Esophagus squamous epithelium (tissue), 5 donors: ENCODE measurements at places on chromosomes 2 and 18.

GRCh38 chr18:61984349-61984748 lies 91.5 kb upstream of the RNF152 start:
- no peak overlapping the region for H3K27ac ChIP-seq
- H3K27me3 ChIP-seq: no peaks in the 10 kb centered on the region
- H3K4me1 ChIP-seq: no peaks in the 10 kb centered on the region
- no peak for DNase-seq
- no peaks in the 10 kb centered on the region for H3K36me3 ChIP-seq
- no peak overlapping the region for H3K4me3 ChIP-seq

DNA sequence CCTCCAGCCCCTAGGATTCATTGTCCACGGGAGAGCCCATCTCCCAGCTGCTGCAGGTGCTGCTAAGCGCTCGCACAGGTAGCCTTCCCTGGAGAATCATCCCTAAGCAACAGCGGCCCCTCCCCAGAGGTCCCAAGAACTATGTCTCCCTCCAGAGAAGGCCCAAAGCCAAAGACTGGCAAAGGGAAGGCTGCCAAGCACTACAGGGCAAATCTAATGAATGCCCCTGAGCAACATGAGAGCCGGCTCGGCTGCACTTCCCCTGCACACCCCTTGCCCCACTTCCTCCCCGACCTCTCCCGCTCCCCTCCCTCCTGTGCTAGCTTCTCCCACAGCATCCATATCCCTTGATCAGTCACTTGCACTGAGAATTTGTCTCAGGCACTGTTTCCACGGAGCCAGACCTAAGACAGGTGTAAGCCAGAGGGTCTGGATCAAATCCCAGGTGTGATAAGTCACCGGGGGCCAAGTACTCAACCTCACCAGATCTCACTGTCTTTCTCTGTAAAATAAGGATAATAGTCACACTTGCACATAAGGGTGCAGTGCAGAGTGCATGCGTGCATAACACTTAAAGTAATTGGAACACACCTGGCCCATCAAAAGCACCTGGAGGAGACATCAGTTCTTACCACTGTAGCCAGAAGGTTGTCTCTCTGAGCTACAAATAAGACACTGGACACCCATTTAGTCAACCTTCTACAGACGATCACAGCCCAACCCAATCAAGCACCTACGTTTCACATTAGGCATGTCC lies 20.1 kb upstream of the COL6A3 start:
- H3K27me3 ChIP-seq: no peaks in the 10 kb centered on the region
- no peaks in the 10 kb centered on the region for H3K36me3 ChIP-seq
- no peak for DNase-seq
- peaks cover 42% of the 10 kb centered on the region for H3K4me1 ChIP-seq
- H3K4me3 ChIP-seq: no peak overlapping the region

- H3K36me3 ChIP-seq: no peaks in the 10 kb centered on the region
- H3K27ac ChIP-seq: no peak overlapping the region
- H3K27me3 ChIP-seq: no peaks in the 10 kb centered on the region
- no peak overlapping the region for H3K4me3 ChIP-seq
- no peak for DNase-seq
Observed at GRCh38 chr18:37285825-37286224, 279.8 kb downstream of the CELF4 start.

DNA sequence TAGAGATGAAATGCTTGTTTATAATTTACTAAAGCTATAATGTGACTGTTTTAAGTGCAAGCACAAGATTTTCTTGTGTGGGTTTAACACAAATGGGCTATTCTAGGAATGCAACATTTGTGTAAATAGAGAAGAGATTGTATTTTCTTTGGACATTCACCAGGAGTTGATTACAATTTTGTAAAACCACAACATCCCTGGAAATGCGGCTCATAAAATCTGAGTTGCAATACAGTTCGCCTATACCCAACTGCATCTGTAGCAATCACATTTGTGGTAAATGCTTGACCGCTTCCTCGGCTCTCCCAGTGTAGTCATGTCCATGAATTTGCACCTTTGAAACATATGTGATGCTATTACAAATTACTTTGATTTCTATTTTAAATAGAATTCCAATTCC lies 348.7 kb upstream of the CDH20 start:
- DNase-seq: no peak
- no peaks in the 10 kb centered on the region for H3K36me3 ChIP-seq
- no peaks in the 10 kb centered on the region for H3K4me1 ChIP-seq
- H3K27me3 ChIP-seq: no peaks in the 10 kb centered on the region
- H3K27ac ChIP-seq: no peak overlapping the region
- H3K4me3 ChIP-seq: no peak overlapping the region

GRCh38 chr2:72092111-72092510 lies 55.6 kb downstream of the CYP26B1 start:
- H3K27me3 ChIP-seq: no peaks in the 10 kb centered on the region
- DNase-seq: no peak
- no peak overlapping the region for H3K27ac ChIP-seq
- H3K36me3 ChIP-seq: no peaks in the 10 kb centered on the region
- H3K4me3 ChIP-seq: no peak overlapping the region

DNA sequence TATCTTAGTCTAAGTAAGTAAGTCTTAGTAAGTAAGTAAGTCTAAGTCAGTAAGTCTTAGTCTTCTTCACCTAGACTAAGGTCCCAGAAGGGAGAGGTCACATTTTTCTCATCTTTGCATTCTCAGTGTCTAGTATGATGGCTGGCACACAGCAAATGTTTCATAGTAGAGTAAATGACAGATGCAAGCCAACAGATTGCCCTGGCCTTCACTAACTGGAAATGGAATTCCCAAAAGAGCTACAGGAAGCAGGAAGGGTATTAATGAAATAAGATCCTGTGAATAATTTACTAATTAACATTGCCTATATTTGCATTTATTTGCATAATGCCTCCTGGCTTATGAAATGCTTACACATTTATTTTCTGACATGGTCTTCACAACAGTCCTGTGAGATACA lies 221.6 kb downstream of the RAD51AP2 start:
- H3K27ac ChIP-seq: no peak overlapping the region
- H3K4me3 ChIP-seq: no peak overlapping the region
- no peaks in the 10 kb centered on the region for H3K4me1 ChIP-seq
- no peaks in the 10 kb centered on the region for H3K27me3 ChIP-seq
- no peak for DNase-seq
- no peaks in the 10 kb centered on the region for H3K36me3 ChIP-seq

- no peaks in the 10 kb centered on the region for H3K36me3 ChIP-seq
- no peak overlapping the region for H3K27ac ChIP-seq
- H3K27me3 ChIP-seq: no peaks in the 10 kb centered on the region
- DNase-seq: no peak
- H3K4me1 ChIP-seq: peaks cover 21% of the 10 kb centered on the region
Observed at GRCh38 chr2:151845481-151845880, 17.3 kb upstream of the ARL5A start.

- H3K4me1 ChIP-seq: no peaks in the 10 kb centered on the region
- H3K27ac ChIP-seq: no peak overlapping the region
- no peaks in the 10 kb centered on the region for H3K27me3 ChIP-seq
Observed at GRCh38 chr18:25734336-25734735, 356.1 kb downstream of the SS18 start.

- H3K4me3 ChIP-seq: no peak overlapping the region
- no peaks in the 10 kb centered on the region for H3K36me3 ChIP-seq
- H3K4me1 ChIP-seq: peaks cover 24% of the 10 kb centered on the region
Observed at GRCh38 chr18:58464104-58464625, 164.7 kb downstream of the ALPK2 start.

DNA sequence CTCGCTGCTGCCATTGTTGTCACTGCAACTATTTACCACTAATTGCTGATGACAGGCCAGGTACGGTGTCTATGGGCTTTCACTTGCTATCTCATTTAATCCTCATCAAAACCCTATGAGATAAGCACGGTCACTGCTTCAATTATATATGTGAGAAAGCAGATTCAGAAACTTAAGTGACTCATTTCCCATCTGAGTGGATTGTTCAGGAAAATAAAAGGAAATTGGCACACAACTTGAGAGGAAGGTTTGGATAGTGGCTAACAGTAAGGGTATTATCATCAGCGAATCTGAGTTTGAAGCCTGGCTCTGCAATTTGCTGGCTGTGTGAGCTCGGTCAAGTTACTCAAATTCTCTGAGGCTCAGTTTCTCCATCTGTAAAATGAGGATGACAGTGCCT lies 196.0 kb downstream of the KCNS3 start:
- no peak overlapping the region for H3K27ac ChIP-seq
- H3K27me3 ChIP-seq: no peaks in the 10 kb centered on the region
- DNase-seq: no peak
- no peaks in the 10 kb centered on the region for H3K36me3 ChIP-seq

- H3K27me3 ChIP-seq: no peaks in the 10 kb centered on the region
- H3K4me3 ChIP-seq: no peak overlapping the region
- no peaks in the 10 kb centered on the region for H3K36me3 ChIP-seq
- no peak for DNase-seq
- H3K4me1 ChIP-seq: peaks cover 9% of the 10 kb centered on the region
Observed at GRCh38 chr18:58363767-58364540, 264.9 kb downstream of the ALPK2 start.

DNA sequence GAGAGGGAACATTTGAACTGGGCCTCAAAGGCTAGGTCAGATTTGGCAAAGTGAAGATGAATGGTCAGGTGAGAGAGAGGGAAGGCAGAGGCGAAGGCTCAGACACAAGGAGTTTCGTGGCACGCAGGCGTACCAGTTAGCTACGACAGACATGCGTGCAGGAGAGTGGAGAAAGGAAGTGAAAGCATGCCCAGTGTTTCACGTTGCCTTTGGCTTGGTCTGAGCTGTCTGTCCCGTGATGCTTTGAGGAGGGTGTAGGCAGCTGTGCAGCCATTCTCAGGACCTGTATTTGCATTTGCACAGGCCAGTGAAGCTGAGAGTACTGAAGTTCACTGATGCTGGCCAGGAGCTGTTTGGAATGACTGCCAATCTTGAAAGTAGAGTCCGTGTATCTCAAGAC lies 69.5 kb downstream of the HNRNPLL start:
- DNase-seq: no peak
- H3K36me3 ChIP-seq: no peaks in the 10 kb centered on the region

DNA sequence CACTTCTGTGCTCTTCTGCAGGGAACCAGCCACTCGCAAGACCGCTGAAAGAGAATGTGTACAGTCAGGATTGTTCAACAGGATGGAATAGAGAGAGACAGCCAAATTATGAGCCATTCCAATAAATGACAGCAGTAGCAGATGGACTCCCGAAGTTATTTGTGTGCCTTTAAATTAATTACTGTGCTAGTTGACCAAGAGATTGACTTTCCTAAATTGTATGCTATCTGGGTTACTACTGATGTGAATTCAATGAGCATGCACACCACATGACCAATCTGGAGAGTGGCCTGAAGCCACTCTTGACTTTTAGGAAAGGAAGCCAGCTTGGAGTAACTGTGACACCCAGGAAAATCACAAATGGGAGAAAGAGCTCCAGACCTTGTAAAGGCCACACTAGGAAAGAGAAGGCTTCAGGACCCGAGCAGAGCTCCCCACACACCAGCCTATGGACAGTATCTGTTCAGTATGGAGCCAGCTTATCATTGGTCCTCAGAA lies 52.8 kb downstream of the CHMP3 start:
- no peaks in the 10 kb centered on the region for H3K4me1 ChIP-seq
- peaks cover 13% of the 10 kb centered on the region for H3K36me3 ChIP-seq
- no peak for DNase-seq
- no peak overlapping the region for H3K4me3 ChIP-seq
- no peaks in the 10 kb centered on the region for H3K27me3 ChIP-seq

- H3K36me3 ChIP-seq: no peaks in the 10 kb centered on the region
- no peak overlapping the region for H3K27ac ChIP-seq
- no peaks in the 10 kb centered on the region for H3K27me3 ChIP-seq
- no peak for DNase-seq
- H3K4me1 ChIP-seq: no peaks in the 10 kb centered on the region
- no peak overlapping the region for H3K4me3 ChIP-seq
Observed at GRCh38 chr2:107448160-107448559, 378.5 kb upstream of the RGPD4 start.

DNA sequence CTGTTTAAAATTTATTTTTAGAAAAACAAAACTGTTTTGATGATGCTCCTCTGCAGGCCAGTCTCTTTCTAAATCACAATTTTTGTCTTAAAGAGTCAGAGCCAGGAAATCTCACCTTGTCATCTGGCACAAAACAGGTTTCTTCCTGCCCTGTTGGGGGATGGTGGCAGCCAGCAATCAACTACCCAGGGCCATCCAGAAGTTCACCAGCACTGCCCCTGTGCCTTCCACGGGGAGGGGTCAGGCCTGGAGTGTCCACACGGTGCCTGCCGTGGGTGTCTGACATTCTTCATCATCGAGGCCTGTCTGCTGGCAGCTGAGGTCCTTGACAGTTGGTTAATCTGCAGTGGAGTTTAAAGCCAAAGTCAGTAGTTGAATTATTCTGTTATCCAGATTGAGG lies 40.0 kb upstream of the BMP10 start:
- H3K4me3 ChIP-seq: no peak overlapping the region
- DNase-seq: no peak
- H3K36me3 ChIP-seq: no peaks in the 10 kb centered on the region
- H3K27ac ChIP-seq: no peak overlapping the region
- no peaks in the 10 kb centered on the region for H3K27me3 ChIP-seq

- no peak overlapping the region for H3K4me3 ChIP-seq
- DNase-seq: no peak
- H3K27me3 ChIP-seq: no peaks in the 10 kb centered on the region
- H3K36me3 ChIP-seq: peaks cover 20% of the 10 kb centered on the region
- H3K27ac ChIP-seq: no peak overlapping the region
Observed at GRCh38 chr2:25250331-25251070, 82.1 kb upstream of the POMC start.

GRCh38 chr2:146523196-146523595 lies 1321.6 kb upstream of the ACVR2A start:
- no peaks in the 10 kb centered on the region for H3K27me3 ChIP-seq
- DNase-seq: no peak
- H3K4me3 ChIP-seq: no peak overlapping the region
- no peaks in the 10 kb centered on the region for H3K4me1 ChIP-seq
- no peak overlapping the region for H3K27ac ChIP-seq
- no peaks in the 10 kb centered on the region for H3K36me3 ChIP-seq

DNA sequence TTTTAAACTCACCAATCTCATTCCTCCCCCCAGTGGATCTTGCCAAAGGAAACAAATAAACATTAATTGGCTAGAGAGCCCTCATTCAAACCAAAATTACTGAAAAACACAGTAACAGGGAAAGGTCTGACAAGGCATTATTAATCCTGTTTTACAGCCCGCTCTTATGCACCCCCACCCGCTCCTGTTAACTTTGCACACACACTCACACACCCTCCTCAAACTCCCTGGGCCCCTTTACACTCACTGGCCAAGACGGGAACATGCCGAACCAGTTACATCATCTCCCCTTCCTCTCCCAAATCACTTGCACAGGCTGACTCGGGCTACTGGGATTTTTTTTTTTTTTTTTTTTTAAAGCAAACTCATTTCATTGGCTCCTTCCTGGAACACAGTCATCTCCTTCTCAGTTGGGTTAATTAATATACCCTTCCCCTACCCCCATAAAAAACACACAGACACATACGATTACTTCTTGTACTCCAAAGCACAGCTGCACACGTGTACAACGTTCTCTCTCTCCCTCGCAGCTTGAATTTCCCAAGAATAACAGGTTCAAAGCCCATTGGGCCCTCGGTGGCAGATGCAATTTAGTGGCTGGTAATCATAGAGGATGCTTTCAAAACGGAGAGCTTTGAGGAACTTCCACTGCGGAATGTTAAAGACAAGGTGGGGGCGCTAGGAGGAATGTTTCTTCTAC lies 31.8 kb downstream of the KLF7 start:
- no peak overlapping the region for H3K4me3 ChIP-seq
- no peaks in the 10 kb centered on the region for H3K27me3 ChIP-seq
- peak overlapping the region; percentile 74 for H3K27ac ChIP-seq
- no peak for DNase-seq
- H3K4me1 ChIP-seq: peaks cover 72% of the 10 kb centered on the region
- no peaks in the 10 kb centered on the region for H3K36me3 ChIP-seq
